Activated B cell treated with CpG ODN at 0.5 μM for 24 hours (primary cell): ENCODE measurements at places on chromosomes 3 and 15. TPM values are rescaled to one million over a fixed set of nuclear protein-coding genes. Genes with fewer than 3 reads are reported as not detected.

The FRMD5 gene
- 0.53 TPM in 1 of 2 replicates, not detected in the other for total RNA-seq

DNA sequence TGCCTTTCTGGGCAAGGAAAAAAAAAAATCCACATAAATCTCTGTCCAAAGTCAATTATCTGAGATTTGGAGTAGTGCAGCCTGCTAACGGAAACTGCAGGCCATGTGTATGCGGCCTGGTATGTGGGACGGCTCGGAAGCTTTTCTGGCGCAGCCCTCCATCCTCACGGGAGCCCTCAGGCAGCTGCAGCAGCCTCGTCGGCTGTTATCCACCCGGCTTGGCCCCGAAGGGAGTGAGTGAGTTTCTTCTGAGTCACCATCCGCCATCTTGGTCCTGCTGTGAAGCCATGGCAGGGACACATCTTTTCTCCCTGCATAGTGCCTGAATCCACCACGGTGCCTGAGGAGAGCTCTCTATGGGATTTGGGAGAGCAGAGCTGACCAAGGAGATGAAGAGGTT lies 62.8 kb downstream of the POLR2M start:
- no peak for DNase-seq

The GOLGA6D gene
- not detected in 2 replicates for total RNA-seq

- no peak for DNase-seq
These were observed 10.2 kb downstream of the MRPS22 start for GRCh38 chr3:139353920-139354556.

DNA sequence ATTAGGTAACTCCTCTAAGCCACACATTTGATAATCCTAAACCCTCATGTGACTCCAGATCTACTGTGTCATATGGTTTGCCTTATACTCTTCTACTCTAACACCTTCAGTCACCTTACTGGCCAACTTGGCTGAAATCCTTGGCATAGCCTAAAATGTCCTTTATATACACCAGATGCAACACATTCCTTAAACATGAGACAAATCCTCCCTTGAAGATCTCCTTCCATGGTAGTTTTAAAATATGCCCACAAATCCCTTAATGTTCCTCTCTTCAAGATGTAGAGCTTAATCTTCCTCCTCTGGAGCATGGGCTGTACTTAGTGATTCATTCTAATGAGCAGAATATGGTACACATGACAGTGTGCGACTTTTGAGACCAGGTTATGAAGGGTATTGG lies 238.9 kb downstream of the SUCLG2 start:
- no peak for DNase-seq

GRCh38 chr3:149131589-149131988 lies 2.2 kb downstream of the HPS3 start:
- no peak for DNase-seq

The SCAANT1 gene
- total RNA-seq = not detected in 2 replicates

The CDHR4 gene
- not detected in 2 replicates for total RNA-seq

DNA sequence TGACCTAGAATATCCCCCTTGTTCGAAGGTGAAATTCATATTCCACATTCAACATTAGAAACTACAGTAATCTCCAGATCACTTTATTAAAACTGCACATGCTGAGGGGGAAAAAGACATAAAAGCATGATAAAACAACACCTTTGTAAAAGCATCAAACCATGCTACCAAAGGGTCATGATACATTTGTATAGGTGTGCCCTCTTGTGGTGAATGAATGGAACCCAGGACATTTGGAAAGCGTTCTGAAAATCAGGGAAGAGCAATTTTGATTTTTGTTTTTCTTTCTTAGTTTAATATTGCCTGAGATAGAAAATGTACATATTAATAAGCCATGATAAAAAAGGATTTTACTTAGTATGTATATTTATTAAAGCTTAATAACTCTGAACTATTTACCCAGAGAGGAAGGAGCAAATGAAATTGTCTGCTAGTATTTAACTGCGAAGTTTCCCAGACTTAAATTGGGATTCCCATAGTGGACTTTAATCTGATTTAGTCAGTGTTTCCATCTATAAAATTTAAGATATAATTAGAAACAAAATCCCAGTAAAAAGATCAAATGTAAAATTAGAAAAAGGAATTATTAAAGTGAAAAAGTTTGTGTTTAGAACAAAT lies 105.8 kb upstream of the ARL6 start:
- DNase-seq = no peak

- no peak for DNase-seq
These were observed 89.2 kb downstream of the RBPMS2 start for GRCh38 chr15:64686130-64686735.

GRCh38 chr3:169905404-169905803 lies 6.0 kb upstream of the SAMD7 start:
- no peak for DNase-seq

GRCh38 chr3:172679599-172679998 lies 31.3 kb downstream of the NCEH1 start:
- no peak for DNase-seq

GRCh38 chr3:172329070-172329469 lies 119.2 kb downstream of the GHSR start:
- DNase-seq = no peak

DNA sequence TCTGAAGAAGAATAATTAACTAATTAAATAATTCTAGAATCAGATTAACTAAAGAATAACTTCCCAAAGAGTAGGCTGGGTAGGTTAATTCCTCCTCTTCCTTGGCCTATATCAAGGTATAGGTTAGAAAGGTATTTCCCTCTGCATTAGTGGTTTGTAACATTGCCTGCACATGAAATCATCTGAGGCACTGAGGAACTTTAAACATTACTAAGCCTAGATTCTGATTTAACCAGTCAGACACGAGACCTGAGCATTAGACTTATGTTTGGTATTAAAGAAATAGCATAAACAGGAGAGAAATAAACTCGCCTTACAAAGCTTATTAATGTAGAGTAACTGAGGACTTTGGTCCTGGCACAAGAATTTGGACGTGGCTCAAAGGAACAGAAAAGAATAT lies 84.2 kb downstream of the FGF7 start:
- DNase-seq = no peak

- no peak for DNase-seq
These were observed 297.1 kb upstream of the RARB start for GRCh38 chr3:25130724-25131520.

The CHP1 gene
- total RNA-seq = 47.9 and 58.5 TPM in 2 replicates

The MEX3B gene
- 0.12 and 0.31 TPM in 2 replicates for total RNA-seq

DNA sequence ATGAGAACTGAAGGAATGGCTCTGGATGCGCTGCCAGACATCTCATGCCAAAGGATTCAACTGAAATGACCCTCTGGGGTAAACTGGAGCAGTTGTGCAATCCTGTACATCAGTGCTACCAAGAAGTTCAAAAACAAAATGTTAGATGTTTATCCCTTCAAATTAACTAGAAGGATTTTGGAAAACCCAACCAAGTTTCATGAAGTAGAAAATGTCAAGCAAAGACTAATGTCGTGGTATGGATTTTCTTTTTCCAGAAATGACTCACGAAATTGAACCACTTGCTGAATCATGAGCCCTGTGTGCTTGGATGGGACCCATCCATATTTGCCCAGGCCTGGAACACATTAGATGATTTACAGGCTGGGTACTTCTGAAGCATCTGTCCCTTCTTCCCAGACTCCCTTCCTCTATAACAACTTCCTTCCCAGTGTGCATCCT lies 101.6 kb downstream of the LRTM1 start:
- no peak for DNase-seq

The ILDR1 gene
- 1.3 and 1.4 TPM in 2 replicates for total RNA-seq

The CCR2 gene
- total RNA-seq = 0.16 and 0.29 TPM in 2 replicates

The NEK10 gene
- total RNA-seq = 0.59 and 0.84 TPM in 2 replicates

DNA sequence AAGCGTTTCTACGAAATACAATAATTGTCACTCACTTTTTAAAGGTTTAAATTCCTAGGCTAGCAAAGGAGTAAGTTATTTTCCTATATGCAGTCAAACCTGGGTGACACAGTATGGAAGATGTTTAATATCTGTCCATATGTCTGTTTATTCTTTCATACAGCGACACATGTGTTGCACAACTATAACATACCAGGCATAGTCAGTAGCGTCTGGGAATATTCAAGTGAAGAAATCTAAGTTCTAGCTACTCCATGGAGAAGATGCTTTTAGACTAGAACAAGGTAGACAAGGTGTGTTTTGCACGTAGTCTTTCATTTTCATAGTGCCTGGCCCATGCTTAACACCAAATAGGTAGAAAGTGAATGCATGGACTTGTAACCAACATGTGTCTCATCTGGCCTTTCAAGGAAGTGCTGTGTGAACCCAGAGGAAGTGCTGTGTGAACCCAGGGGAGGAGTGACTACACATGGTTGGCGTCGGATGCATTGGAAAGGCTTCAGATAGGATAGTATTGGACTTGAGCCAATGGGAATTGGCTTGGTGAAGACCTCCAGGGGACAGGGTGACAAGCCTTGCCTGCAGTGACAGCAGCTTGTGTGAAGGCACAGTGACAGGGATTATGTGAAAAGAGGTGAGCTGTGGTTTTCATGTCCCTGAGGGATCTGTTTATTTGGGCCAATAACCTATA lies 267.0 kb downstream of the PTPRG start:
- DNase-seq = no peak

- DNase-seq = no peak
These were observed 72.2 kb downstream of the ZNF148 start for GRCh38 chr3:125302932-125303331.

The TP53BP1 gene
- 53.9 and 54.6 TPM in 2 replicates for total RNA-seq

DNA sequence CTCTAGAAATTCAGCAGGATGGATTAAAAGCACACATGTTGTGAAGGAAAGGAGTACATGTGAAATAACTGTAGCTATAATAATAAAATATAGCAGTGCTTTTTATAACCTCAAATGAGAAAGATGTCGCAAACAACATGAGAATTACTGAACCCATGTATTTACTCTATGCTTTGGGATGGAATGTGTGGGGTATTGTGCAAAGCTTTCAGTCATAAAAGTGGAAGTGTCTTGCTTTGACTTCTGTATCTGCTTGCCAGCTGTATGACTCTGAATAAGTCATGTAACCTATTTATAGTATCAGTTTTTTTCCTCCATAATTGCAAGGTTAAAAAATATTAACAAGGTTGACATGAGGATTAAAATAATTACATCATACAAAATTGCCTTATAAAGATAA lies 519.3 kb upstream of the CADM2 start:
- no peak for DNase-seq

The CPN2 gene
- not detected in 2 replicates for total RNA-seq

- DNase-seq = no peak
These were observed 41.6 kb downstream of the FBN1 start for GRCh38 chr15:48603922-48604321.

DNA sequence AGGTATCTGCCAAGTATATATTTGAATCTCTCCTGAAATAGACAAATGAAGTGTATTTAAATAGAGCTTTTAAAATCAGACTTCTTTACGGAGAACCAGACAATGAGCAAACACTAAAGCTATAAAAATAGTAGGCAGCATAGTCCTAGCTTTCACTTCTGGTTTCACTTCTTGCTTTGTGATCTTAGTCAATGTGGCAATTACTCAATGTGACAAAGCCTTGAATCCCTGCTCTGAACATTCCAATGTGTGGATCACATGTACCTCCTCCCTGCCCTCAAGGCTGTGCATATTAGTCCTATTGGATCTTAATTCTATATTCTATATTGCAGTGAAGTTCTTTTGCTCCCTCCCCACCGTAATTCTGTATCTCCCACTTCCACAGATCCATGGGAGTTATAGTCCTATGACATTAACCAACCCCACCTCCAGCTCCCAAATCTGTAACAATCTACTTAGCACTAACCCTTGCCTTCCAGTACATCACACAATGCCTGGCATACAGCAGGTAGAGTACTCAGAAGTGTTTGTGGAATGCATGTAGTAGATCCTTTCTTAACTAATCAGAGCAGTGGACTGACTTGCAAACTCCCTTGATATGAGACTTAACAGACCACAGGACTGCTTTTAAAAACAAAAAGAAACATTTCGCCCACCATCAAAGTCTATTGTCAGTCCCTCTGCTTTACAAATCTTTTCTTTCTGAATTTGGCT lies 24.3 kb upstream of the CP start:
- no peak for DNase-seq

GRCh38 chr3:149414557-149415231 lies 37.2 kb upstream of the TM4SF1 start:
- DNase-seq = no peak

DNA sequence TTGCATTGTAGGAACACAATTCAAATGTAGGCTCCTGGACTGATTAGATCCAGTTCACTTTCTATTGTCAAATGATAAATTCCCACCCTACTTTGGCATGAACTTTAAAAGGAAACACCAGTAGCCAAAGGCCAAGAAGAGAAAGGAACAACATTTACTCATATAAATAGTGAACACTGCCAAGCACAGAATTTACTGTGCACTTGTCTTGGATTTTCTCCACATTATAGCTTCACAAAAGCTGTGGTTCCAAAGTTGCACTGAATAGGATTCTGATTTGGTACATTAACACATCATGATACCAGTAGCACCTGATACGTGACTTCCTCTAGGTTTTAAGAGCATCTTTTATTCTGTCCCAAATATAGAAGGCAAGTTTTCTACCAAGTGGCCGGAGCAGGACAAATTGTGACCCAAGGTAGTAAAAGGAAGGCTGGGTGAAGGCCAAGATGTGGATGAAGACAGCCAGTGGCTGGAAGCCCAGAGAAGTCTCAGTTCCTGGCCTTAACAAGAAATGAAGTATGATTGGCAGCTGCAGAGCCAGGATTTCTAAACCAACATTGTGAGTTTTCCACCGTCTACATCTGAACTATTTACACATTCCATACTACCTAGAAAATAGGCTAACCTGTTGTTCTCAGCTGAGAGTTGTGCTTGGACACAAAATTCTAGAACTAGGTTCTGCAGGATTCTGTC lies 206.7 kb downstream of the THRB start:
- DNase-seq = no peak

- no peak for DNase-seq
These were observed 1041.1 kb upstream of the GBE1 start for GRCh38 chr3:82802501-82802900.

DNA sequence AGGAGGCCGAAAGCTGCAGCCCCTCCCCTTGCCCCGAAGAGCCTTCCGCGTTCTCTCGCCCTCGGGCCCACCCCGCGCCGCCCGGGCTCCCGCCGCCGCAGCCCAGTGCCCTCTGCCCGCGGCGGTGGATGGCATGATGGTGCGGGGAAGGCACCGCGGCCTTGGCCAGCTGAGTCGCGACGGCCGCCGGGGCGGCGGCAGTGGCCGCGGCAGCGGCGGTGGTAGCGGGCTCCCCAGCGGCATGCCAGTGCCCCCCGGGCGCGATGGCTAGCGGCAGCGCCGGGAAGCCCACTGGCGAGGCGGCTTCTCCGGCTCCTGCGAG lies 1.2 kb downstream of the TLNRD1 start:
- DNase-seq = no peak

The ANKRD63 gene
- 0.32 TPM in 1 of 2 replicates, not detected in the other for total RNA-seq

- DNase-seq = no peak
These were observed 61.9 kb downstream of the ATP2B2 start for GRCh38 chr3:10443272-10444109.
